ENCODE measurements at places on chromosomes 6 and 20.

- DNase-seq = no peak
These were observed 228.9 kb upstream of the JAG1 start for GRCh38 chr20:10902576-10903282.

DNA sequence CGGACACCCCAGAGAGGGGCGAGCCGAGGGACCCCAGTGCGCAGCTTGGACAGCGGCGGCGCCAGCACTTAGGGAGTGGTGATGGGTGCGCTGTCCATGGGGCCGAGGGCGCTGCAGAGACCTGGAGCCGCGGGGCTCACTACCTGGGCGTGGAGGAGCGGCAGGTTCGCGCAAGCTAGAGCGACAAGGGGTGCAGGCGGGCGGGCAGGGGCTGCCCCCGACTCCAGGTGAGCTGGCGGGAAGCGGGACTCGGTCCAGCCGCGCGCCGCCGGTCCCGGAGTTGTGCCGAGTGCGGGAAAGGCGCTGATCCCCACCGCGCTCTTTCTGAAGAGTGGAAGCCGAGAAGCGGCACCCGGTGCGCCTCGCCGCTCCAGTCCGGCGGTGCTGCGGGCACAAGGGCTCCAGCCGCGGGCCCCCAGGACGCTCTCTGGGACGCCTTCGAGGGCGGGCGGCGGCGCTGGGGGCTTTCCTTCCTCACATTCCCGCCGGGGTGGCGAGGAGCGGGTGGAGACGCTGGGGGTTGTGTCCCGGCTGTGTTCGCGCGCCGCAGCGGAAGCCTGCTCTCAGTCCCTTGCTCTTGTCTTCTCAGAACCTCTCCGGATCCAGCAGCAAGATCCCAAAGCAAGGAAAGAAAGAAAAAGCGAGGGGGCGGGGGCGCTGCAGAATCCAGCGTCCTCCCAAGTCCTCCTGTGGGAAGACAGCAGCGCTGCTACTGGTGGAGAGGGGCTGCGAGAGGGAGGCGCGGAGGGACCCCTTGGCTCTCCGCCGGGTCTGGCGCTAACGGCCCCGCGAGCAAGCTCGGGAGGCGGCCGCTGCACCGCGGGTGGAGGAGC lies at the start of gene B3GAT2:
Gene B3GAT2 (minus strand): TSS at position 610 of the 833 bp plus-strand sequence. CDS start 631 bp downstream, outside the sequence.
- DNase-seq = peak; percentile 3

- DNase-seq = no peak
These were observed 51.7 kb downstream of the STK35 start for GRCh38 chr20:2153326-2153725.

DNA sequence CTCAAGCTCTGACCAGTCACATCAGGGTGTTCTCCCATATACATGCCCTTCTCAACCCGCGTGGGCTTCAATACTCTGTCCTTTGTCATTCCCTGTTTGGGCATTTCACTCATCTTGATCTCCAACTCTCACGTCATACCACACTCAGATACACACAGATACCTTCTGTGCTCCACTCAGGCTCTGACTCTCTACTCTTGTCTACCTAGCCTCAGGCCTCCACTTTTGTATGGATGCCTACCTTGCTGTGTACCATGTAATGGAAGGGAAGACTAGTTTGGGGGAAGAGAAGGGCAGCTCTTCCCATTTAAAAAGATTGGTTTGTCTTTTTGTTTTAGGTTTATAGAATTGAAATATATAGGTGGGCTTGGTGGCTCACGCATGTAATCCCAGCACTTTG lies 48.6 kb downstream of the ASXL1 start:
- no peak for DNase-seq

DNA sequence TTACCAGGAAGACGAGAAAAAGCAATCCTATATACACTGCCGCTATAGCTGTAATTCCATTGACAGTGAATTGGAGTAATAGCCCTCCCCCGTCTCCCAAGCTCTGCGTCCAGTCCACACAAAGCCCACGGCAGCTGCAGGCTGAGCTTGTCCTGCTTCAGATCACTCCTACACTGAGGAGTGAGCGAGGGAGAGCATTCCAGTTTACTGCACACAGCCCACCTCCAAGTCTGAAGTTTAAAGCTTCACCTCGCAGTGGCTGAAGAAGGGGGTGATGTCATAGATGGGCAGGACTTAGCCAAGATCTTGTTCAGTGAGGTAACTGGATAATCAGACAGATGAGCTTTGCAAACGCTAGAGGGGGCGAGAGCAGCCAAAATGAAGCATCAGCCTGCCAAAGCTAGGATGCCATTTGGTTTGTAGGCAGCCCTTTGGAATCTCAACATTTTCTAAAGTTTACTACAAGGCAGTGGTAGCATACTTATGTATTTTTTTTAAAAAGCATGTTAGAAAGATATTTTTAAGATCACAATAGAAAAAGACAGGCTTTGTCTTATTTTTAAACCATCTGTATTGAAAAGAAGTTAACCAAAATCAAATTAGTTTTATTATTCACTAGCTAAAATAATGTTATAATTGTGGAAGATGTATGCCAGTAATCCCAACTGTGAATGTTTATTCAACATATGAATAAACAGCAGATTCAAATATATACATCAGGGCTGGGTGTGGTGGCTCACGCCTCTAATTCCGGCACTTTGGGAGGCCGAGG lies at the start of gene FLRT3:
Gene FLRT3 (minus strand): TSS at position 213 of the 772 bp plus-strand sequence. CDS start 10,106 bp downstream, outside the sequence.
- DNase-seq = peak; percentile 14

DNA sequence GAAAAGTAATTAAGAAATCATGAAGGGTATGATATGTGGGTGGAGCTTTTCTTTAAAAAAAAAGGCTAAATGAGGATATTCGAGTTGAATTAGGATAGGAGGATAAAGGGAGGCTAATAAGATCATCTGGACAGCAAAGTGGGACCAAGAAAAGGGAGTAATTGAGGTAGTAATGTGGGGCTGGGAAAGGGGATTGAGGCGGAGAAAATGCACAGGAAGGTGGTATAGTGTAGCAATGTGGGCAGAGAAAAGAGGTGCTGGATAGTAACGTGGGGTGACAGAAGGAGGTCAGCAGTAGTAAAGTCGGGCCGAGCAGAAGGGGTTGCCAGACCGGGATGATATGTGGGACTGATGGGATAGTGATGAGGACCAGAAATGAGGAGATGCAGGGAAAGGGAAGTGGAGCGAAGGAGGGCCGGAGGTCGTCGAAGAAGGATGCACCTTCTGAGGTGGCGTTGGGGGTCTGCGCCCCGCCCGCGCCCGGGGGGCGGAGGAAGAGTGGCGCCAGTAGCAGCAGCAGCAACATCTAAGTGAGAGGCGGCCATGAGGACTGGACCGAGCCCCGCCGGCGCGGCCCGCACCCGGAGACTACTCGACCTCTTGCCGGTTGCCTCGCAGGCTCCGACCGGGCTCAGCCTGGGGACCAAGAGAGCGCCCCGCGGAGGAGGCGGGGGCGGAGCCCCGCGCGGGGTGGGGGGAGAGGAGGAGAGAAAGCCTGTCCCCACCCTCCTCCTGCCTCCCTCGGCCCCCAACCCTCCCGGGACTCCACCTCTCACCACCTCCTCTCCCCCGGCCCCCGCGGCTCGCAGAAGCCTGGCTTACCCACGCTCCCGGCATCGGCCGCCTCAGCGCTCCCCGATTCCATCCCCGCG lies 887 bp downstream of the GABBR1 start:
- peak; percentile 71 for DNase-seq

DNA sequence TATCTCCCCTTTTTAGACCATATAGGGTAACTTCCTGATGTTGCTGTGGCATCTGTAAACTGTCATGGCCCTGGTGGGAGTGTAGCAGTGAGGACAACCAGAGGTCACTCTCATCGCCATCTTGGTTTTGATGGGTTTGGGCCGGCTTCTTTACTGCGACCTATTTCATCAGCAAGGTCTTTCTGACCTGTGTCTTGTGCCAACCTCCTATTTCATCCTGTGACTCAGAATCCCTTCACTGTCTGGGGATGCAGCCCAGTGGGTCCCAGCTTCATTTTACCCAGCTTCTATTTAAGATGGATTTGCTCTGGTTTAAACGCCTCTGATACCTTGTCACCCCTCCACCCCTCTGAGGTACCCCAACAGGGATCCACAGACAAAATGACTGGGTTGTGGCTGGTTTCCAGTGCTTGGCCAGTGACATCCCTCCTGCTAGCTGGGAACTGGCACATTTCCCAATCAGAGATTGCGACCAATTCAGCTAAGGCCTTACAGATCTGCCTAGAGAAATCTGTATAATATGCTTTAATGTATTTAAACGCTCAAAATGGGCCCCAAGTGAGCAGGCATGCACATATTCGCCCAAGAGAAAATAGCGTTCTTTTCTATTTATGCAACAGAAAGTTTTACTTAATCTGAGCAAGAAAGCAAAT lies 315.6 kb upstream of the QKI start:
- no peak for DNase-seq

DNA sequence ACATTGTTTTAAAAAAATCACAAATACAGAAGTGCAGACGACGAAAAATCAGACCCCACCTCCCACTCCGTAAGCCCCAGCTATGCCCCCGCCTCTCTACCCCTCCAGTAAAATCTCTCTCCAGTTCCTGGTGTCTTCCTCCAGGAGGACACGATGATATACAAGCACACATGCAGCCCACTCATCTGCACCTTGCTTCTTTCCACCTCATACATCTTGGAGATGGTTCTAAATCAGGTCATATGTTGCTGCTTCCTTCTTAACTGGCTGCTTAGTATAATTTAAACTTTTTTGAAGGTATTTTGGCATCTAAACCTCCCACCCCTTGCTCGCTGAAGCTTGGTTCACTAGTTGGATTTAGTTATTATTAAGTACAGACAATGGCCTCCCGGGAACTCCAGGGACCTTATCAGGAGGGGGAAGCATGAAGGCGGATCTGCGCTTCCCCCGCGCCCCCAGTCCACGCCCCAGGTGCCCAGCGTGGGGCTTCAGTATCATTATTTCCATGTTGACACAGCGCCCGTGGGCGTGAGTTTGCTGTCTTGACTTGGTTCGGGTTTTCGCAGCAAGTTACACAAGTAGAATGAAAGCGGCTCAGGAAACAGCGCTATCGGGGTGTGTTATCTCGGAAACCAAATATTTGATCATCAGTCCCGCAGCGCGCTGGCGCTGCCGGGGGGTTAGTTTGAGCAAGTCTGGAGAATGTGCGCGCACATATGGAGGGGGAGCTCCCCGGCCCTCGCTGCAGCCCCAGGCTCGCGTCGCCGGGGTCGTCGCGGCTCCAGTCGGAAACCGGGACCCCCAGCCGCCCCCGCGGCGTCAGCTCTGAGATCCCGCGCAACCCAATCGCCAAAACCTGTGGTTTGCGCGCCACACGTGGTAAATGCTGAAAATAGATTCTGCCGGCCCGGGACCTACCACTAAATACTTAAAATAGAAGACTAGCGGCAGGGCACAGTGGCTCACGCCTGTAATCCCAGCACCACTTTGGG lies 2.3 kb downstream of the BMP7 start:
- DNase-seq = peak; percentile 12

- DNase-seq = no peak
These were observed 516.2 kb downstream of the PKHD1 start for GRCh38 chr6:51571168-51571567.

DNA sequence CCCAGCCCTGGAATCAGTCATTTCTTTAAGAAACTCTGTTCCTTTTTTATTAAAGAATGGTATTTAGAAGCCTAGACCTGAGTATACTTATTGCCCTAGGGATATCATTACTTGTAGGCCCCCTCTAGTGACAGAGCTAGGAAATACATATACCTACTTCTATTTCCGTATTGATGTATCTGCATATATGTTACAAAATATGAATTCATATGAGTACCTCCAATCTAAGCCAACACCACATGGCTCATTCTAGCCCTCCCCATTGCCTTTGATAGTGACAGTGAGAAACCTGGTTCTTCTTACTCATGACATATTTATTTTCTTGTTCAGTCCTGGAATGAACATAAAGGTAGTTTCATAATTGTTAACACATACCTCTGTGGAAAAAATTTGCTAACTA lies 137.2 kb downstream of the FARS2 start:
- DNase-seq = peak; percentile 50

GRCh38 chr20:12592756-12593155 lies 416.0 kb upstream of the SPTLC3 start:
- no peak for DNase-seq

- no peak for DNase-seq
These were observed 99.4 kb downstream of the MYB start for GRCh38 chr6:135280375-135281136.

- no peak for DNase-seq
These were observed 432.8 kb downstream of the PKHD1 start for GRCh38 chr6:51654647-51655046.

GRCh38 chr6:28867086-28867409 lies 56.7 kb downstream of the TRIM27 start:
- DNase-seq = no peak

- peak; percentile 41 for DNase-seq
These were observed 802 bp upstream of the NRN1 start for GRCh38 chr6:6007366-6008088.

GRCh38 chr6:132909742-132910141 lies 95.4 kb downstream of the RPS12 start:
- no peak for DNase-seq

DNA sequence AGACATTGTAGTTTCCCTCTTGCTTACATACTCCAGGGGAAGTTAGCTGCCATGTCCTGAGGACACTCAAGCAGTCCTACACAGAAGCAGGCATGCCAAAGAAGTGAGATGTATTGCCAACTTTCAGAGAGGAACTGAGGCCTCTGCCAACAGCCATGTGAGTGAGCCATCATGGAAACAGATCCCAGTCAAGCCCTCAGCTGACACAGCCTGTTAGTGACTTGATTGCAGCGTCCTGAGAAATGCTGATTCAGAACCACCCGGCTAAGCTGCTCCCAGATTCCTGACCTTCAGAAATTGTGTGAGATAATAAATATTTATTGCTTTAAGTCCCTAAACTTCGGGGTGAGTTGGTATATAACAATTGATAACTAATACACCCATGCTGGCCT lies 38.1 kb downstream of the GSTA2 start:
- DNase-seq = no peak

DNA sequence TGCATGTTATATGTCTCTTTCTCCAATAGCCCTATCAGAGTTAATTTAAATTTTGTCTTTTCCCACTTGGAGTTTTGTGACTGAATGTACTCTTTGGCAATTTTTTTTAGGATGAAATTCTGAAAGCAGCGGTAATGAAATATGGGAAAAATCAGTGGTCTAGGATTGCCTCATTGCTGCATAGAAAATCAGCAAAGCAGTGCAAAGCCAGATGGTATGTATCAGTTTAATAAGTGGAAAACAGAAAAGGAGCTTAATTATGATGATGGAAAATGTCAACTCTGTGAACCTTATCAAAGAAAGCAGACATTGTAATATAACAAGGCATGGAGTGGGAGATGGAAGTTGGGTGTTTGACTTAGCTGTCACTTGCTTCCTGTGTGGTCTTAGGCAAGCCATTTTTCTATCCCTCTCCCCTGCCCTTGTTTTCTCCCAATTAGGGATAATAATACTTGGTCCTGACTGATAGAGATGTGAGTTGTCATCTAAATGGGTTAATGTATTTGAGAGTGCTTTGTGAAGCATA lies 2.7 kb downstream of the CDC5L start:
- no peak for DNase-seq

DNA sequence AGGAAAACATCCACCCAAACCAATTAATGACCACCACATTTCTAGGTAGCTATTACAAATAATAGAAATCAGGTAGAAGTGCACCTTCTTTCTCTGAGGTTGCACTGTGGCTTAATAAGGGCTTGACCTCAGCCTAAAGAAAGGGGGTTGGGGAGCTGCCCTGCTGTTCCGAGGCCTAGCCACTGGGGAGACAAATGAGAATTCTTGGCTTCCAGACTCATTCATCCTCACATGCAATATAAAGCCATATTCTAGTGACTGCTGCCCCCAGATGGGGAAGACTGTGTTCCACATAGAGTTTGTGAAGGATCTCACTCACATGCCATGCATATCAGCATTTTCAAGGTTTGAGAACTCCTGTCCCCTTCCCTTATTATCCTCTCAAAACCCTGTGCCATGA lies 22.9 kb downstream of the SAYSD1 start:
- DNase-seq = no peak

GRCh38 chr6:137102050-137102848 lies 57.5 kb upstream of the IL20RA start:
- DNase-seq = peak; percentile 20

Measured in activated T-cell treated with anti-CD3 and anti-CD28 coated beads, Interleukin-2, amount 50 U/mL, for 72 hours (primary cell).